ENCODE measurements at places on chromosomes 11 and 22.

DNA sequence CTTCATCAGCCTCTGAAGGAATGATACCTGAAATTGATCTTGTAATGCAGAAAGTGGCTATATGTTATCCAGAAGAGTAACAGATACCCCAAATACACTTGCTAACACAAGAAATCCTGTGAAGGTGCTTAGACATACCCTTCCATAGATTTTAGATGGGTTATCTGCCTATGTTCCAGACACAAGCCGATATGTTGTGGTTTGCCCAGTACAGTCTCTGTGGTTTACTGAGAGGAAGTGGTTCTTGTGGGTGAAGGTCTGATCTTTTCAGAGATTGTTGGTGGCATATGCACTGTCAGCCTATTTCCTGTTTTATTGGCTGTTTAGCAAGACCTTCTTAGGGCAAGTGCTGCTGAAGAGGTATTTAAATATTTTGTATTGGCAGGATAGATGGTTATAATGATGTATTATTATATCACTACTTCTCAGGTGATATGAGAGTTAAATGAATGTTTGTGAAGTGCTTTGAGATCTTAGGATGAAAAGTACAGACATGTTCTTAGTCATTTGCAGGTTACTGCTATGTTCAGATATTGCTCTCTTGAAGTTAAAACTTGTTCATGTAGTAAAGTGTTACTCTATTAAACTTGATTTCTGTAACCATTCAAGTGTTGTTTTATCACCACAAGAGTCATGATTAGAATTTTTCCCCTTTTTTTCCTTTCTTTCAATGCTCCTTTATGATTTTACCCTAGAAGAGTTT, 8.2 kb downstream of the ARHGEF12 start:
- no peak for DNase-seq

- DNase-seq = no peak
Observed at GRCh38 chr22:46979506-46979905, 217.1 kb downstream of the TBC1D22A start.

GRCh38 chr11:110373051-110373702, 56.6 kb upstream of the FDX1 start:
- DNase-seq = no peak

DNA sequence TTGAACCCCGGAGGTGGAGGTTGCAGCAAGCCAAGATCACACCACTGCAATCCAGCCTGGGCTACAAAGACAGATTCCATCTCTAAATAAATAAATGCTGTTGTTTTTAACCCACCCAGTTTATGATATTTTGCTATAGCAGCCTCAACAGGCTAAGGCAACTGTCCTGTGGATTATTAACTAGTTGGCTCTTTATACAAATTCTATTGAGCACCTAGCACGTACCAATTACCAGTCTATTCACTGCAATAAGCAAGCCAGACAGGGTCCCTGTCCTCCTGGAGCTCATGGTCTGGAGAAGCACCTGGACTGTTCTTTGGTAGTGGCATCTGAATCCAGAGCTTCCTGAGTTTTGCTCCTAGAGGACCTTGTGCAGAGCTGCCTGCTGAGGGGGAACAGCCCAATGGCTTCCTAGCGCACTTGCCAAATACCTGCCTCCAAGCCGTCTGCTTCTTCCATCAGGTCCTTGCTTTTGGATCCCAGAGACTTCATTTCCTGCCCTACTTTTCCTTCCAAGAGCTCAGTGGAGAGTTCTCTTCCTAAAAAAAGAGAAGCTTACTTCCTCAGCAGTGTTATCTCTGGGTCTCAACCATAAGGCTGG, 49.9 kb upstream of the MICAL2 start:
- no peak for DNase-seq

GRCh38 chr11:8209208-8209807, 40.5 kb upstream of the RIC3 start:
- no peak for DNase-seq

DNA sequence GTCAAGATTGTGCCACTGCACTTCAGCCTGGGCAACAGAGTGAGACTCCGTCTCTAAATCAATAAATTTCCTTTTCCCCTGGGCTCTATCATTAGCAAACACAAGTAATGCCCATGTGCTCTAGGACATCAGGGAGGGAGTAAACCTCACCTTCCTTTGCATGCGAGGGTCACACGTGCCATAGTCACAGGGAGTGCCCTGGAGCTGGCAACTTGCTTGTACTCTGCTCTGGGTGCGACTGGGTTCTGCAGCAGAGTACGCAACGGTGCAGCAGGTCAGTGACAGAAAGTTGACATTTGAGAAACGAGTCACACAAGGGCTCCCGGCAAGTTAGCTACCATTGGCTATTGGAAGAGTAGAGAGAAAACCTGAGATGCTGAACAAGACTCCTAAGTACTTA, 32.6 kb upstream of the CHKA start:
- DNase-seq = no peak

- DNase-seq = no peak
Observed at GRCh38 chr11:18393581-18394274, 635 bp upstream of the LDHA start.

- peak; percentile 28 for DNase-seq
Observed at GRCh38 chr11:4181782-4182721, 87.5 kb downstream of the RRM1 start.

DNA sequence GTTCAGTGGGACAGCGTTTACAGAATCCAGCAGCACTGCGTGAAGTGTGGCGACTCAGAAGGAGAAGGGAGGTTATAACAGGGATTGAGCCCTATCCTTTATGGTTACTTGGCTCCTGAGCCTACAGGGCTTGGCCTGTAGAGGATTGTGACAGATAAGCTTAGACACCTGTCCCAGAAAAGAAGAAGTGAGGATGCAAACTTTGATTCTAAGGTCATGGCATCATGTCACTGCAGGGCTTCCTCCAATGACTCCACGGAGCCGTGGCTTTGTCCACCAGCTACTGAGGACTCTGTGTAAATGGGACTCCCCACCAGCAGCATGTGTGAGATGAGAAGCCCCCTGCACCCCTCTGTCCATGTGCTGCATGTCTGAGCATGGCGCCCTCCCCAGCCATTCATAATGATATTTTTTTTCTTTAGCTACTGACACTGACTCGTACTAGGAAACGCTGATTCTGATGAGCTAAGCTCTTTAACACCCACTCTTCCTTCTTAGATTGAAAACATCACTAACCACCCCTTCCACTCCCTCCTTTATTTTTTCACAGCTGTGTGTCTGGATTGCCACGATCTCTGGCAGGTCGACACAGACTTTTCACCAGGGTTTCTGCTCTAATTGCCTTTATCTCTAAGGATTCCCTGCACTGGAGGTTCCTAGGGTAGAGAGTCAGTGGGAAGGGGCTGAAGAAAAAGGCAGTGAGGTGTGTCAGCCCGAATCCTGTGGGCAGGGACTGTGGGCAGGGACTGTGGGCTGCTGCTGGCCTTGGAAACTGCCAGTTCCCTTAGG, 65.5 kb upstream of the TTC12 start:
- DNase-seq = no peak

GRCh38 chr22:32558681-32559355, 84.2 kb downstream of the FBXO7 start:
- no peak for DNase-seq

DNA sequence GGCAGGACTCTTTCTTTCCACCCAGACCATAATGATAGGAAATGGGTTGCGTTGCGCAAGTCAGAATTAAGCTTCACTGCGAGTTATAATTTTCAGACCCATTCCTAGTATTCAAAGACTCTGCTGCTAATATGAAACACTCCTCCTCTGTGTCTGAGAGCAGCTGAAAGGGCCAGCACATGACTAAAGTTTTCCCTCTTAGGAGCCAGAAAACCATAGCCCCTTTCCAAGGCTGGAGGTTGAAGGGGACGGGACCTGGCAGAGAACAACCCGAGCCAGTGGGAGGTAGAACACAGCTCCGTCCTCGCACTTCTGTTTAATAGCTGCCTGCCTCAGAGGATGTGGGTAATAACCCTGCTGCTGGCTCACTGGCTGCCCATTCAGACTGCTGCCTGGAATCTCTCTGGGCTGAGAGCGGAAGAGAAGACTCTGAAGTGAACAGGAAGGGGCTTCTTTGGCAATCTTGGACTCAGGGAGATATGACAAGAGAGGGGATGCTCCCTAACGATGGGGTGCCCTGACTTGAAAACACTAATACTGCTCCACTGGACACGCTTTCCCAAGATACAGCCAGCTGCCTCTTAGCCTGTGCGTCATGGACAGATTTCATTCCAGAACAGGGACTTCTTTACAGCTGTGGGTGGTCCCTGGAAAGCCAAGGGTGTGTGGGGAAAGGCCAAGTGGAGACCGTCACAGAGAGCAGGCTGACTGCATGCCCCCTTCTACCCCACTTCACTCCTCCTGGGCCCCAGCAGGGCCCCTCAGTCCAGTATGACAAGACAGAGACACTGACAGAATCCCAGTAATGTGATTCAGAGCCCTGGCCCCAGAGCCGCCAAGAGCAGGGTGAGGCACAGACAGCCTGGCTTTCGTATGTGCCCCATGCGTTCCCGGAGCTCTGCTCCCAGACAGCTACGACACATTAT, 156.9 kb downstream of the FEZ1 start:
- no peak for DNase-seq

GRCh38 chr11:76269661-76270261, 63.5 kb upstream of the WNT11 start:
- no peak for DNase-seq

GRCh38 chr11:46413760-46414465, 22.3 kb upstream of the CHRM4 start:
- peak; percentile 72 for DNase-seq

DNA sequence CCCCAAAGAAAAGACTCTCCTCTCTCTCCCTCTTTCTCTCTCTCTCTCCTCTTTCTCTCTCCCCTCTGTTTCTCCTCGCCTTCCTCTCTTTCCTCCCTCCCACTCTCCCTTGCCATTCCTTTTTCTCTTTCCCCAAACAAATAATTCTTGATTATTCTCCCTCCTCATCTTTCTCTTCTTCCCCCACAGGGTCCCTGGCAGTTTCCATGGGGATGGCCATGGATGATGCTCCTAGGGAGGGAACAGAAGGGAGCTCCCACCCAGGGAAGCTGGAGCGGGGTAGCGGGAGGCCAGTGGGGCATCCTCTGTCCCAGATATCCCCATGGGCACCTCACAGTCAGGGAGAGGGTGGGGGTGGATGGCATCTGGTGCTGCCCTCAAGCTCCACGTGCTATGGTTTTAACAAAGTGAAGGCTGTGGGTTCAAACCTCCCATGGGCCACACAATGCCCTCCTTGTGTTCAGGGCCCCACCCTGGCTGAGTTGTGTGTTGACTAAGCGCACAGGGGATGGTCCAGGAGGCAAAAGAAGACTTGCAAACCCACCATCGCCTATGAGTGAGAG, 266.4 kb downstream of the BUD13 start:
- no peak for DNase-seq

GRCh38 chr22:20437613-20438426, at the start of gene SCARF2:
SCARF2 (minus strand) TSS chr22:20437825; CDS start chr22:20437754, 71 bp downstream.
- no peak for DNase-seq

- DNase-seq = no peak
Observed at GRCh38 chr11:61901397-61901796, 10.1 kb upstream of the FADS3 start.

DNA sequence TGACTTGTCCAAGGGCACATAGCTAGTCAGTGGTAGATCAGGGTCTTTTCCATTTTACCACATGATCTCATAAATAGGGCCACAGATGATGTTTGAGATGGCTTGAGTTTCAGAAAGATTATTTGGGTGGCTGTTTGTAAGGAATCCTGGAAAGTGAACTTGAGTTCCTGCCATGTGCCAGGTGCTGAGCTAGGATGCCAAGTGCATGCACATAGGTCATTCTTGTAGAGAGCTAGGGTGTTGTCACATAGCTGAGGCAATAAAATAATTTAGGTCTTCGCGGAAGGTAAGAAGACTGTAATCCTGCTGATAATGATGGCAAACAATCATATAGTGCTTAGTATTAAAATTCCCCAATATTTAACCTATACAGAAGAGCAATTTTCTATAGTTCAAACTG, 1162.6 kb upstream of the TENM4 start:
- DNase-seq = no peak

DNA sequence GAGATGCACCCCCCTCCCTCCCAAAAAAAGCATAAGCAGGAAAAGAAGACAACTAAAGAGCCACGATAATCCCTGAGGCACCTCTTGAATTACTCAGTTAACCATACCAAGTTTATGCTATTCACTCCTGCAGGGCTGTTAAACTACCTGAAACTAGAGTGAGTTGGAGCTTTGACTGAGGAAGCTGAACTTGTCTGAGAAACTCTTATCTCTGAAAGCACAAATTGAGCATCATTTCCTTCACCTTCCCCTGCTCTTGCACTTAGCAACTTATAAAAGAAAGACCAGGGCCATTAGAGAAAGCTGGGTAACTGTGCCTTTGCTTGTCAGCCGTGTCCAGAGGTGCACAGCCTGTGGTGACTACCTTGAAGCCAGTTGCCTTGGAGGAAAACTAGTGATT, 745.6 kb downstream of the NELL1 start:
- no peak for DNase-seq

GRCh38 chr11:47398551-47398950, 9.8 kb upstream of the SLC39A13 start:
- DNase-seq = no peak

DNA sequence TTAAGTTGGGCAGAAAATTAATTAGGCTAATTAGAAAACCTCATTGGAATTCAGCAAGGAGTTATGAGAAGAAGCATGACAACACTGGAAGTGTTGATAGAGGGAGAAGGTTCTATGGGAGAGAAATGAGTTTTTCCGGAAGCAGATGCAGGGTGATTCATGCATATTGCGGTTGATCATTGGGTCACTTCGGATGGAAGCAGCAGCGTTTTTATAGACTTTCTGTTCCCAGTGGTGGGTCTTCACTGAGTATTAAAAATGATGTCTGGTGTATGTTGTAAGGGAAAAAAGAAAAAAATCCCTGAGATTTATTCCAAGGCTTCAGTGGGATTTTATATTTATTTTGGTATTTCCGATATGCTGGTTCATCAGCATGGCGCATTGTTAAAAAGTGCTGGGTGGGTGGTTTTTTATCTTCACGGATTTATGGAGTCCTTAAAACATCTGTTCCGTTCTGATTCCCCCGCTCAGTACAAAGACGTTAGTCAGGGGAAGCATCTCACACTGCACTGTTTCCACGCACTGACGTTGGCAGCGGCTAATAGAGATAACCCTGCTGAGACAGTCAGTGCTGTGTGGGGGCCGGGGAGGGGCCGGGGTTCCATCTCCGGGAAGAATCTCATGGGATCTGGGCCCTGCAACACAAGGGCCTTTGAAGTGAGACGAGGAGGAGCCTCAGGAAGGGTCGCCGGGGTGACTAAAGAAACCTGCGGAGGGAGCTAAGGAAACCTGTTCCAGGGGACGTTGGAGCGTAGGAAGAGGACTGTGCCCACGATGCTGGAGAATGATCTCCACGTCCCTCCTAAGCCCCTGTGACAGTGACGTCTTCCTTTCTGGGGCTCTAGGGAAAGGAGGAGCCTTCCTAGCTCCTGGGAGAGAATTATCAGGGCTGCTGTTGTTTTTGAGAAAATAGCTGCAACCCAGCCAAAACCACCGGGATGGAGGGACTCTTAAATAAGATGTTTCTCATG, 390.0 kb downstream of the NTM start:
- DNase-seq = no peak

DNA sequence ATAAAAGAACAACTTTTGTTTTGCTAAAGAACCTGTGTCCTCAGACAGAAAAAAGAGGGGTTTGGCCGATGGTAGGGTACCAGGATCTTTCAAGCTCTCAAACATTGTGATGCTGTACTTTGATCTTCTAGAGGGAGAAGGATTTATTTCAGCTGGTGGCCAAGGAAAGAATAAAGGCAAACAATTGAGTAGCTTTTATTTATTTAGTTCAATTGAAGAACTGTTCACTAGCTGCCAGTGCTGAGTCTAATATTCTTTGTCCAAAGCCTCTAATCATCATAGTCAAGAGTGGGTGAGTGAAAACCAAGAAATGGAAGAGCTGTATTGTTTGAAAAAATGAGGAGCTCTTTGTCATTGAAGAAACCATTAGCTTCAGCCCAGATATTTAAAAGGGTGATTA, 138.4 kb downstream of the FAT3 start:
- no peak for DNase-seq

- no peak for DNase-seq
Observed at GRCh38 chr11:12234221-12234620, 123.8 kb downstream of the MICAL2 start.
